ENCODE measurements at places on chromosomes 7 and 10.

DNA sequence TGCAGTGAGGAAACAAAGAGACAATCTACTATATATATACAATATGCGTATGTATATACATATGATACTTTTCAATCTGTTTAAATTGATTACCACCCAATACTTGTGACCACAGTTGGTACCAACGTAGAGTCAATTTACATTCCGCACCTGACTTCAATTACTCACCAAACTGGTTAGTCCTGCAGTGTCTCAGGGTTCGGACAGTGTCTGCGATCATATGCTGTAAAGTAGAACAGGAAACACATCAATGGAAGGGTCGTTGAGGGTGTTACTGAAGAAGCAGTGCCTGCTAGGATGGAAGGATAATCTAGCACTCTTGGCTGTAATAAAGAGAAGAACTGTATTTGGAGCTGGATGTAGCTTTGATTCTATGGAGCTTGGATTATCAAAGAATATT, 179.7 kb upstream of the CDCA7L start:
- H3K4me3 ChIP-seq: no peak overlapping the region
- no peaks in the 10 kb centered on the region for H3K27me3 ChIP-seq
- peaks cover 8% of the 10 kb centered on the region for H3K4me1 ChIP-seq
- DNase-seq: no peak
- H3K36me3 ChIP-seq: no peaks in the 10 kb centered on the region

DNA sequence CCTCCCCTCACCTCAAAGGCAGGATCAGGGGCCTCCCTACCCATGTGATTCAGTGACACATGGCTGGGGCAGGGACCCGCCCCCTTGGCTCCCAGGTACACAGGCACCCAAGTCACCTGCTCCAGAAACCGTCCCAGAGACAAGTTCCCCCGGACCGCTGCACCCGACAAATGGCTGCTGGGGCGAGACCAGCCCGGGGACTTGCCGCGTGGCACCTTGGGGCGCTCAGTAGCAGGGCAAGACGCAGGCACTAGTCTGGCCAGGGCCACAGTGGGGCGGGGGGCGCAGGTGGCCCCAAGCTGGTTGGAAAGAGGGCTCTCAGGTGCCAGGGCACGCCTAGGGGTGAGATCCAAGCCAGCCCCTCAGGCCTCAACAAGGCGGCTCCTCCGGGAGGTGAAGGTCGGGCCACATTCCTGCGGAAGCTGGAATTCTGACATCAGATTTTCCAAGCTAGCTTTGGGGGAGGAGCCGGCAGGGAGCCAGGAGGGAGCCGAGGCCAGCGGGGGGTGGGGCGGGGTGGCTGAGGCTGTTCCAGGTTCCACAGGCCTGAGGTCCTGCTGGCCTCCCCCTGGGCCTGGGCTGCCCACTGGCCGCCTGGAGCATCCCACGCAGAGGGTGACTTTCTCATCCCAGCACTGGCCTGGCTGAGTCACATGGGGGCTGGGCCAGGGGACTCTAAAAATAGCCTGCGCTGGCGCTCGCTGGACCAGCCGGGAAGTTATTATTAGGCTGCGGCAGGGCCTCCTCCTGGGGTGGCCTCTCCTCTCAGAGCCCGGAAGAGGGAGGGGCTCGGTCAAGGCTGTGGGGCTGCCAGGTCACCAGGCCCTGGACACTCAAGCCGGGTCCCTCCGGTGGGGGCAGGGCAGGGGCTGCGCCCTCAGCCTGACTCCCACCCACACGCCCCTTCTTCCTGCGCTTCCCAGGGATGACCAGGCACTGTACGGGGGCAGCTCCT, 20.5 kb upstream of the INPP5A start:
- no peaks in the 10 kb centered on the region for H3K27me3 ChIP-seq
- H3K27ac ChIP-seq: no peak overlapping the region
- H3K36me3 ChIP-seq: no peaks in the 10 kb centered on the region
- DNase-seq: no peak
- no peak overlapping the region for H3K4me3 ChIP-seq

GRCh38 chr7:114930107-114930661, 8.3 kb downstream of the MDFIC start:
- H3K27ac ChIP-seq: peak overlapping the region; percentile 59
- no peaks in the 10 kb centered on the region for H3K36me3 ChIP-seq
- H3K27me3 ChIP-seq: no peaks in the 10 kb centered on the region
- peak overlapping the region; percentile 32 for H3K4me3 ChIP-seq
- H3K4me1 ChIP-seq: peaks cover 95% of the 10 kb centered on the region
- DNase-seq: no peak

DNA sequence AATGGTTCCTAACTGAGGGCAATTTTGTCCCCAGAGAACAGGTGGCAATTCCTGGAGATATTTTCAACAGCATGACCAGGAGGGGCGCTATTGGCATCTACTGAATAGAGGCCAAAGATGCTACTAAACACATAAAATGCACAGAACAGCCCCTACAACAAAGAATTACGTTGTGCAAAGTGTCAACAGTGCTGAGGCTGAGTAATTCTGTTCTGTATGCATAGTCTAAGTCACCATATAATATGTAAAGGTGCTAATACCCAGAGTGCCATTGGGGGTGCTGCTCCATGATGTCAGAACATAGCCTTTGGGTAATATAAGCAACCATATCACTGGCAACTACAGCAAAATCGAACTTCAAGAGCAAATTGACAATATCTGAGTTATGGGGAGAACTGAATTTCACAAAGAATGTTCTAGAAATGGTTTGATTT, 213.3 kb upstream of the PHYHIPL start:
- DNase-seq: no peak
- H3K4me3 ChIP-seq: no peak overlapping the region
- H3K36me3 ChIP-seq: no peaks in the 10 kb centered on the region

DNA sequence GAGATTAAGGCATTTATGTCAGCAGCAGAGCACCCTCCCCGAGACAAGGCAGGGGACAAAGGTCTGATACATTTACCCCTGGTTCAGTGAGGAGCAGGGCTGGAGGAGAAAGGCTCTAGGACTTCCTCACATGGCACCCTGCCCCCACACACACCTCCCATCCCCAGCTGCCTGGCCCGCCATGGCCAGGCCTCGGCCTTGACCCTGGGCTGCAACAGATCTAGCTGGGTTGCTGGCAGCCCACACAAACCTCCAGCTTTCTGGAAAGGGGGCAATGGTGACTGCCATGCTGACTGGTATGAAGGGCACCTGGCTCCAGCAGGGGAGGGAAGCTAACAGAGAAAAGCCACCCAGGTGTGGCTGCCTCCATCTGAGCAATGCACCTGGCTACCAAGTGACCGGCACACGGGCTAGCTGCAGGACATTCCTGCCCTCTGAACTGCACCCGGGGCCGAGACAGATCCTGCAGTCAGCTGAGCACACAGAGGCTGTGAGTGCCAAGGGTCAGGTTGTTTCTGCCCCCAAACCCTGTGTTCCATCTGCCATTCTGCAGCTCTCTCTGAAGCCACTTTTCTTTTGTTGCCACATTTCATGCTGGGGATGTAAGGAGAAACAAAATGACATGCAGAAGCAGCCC, 85.8 kb upstream of the LRRC18 start:
- DNase-seq: no peak
- no peaks in the 10 kb centered on the region for H3K4me1 ChIP-seq
- no peaks in the 10 kb centered on the region for H3K27me3 ChIP-seq
- no peak overlapping the region for H3K4me3 ChIP-seq
- no peak overlapping the region for H3K27ac ChIP-seq

DNA sequence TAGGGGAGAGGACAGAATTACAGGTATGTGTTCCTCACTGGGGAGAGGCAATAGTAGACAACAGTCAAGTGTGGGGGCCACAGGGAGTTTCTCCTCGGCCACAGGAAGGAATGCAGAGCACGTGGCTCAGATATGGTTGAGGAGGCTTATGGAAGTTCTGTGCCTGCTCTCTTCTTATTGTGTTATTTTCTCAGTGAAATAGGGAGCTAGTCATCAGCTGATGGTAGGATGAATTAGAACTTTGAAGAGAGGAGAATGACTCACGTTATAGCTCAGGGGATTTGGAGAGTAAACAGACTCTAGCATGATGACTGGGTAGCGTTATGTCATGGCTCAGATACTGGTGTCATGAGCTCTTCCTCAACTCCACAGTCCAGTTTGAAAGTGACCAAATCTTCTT, 308.3 kb upstream of the IGFBP3 start:
- H3K4me3 ChIP-seq: no peak overlapping the region
- H3K27ac ChIP-seq: no peak overlapping the region
- H3K4me1 ChIP-seq: no peaks in the 10 kb centered on the region
- no peaks in the 10 kb centered on the region for H3K36me3 ChIP-seq
- DNase-seq: no peak
- H3K27me3 ChIP-seq: no peaks in the 10 kb centered on the region

DNA sequence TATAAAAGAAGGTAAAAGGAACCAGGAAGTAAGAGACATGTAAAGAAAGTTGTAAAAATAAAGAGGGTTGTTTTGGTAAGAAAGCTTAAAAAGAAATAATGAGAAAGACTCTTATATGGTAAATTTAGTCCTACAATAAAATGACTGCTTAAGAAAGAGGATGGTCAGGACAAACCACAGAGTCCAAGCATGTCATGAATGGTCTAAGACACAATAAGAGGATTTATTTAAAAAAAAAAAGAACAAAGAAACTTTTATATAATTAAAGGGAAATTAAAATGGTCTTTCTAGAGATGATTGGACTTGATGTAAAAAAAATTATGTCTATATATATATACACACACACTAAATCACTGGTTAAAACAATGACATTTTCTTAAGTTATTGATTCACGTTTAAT, 18.2 kb downstream of the ATAD1 start:
- H3K36me3 ChIP-seq: no peaks in the 10 kb centered on the region
- no peaks in the 10 kb centered on the region for H3K27me3 ChIP-seq
- no peak for DNase-seq
- no peak overlapping the region for H3K4me3 ChIP-seq

- H3K27me3 ChIP-seq: no peaks in the 10 kb centered on the region
- H3K27ac ChIP-seq: no peak overlapping the region
- H3K36me3 ChIP-seq: no peaks in the 10 kb centered on the region
Measured at GRCh38 chr10:126497672-126498071, 109.4 kb upstream of the ADAM12 start.

DNA sequence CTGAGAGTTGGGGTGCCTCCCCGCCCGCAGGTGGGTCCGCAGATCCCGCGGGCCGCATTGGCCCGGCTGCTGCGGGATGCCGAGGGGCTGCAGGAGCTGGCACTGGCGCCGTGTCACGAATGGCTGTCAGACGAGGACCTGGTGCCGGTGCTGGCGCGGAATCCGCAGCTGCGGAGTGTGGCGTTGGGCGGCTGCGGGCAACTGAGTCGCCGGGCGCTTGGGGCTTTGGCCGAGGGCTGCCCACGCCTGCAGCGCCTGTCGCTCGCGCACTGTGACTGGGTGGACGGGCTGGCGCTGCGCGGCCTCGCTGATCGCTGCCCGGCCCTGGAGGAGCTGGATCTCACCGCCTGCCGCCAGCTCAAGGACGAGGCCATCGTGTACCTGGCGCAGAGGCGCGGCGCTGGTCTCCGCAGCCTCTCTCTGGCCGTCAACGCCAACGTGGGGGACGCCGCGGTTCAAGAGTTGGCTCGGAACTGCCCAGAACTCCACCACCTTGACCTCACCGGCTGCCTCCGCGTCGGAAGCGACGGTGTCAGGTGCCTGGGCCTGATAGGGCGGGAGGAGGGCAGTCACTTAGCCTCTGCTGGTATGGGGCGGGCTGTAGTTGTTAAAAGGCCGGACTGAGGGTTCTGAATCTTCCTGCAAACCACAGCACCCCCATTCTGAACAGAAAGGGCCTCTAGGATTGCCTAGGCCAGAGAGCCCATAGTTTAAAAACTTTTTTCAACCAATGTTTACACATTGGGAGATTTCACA, 1.3 kb downstream of the FBXL15 start:
- H3K27me3 ChIP-seq: peaks cover 6% of the 10 kb centered on the region
- peak overlapping the region; percentile 61 for H3K4me3 ChIP-seq
- peaks cover 10% of the 10 kb centered on the region for H3K36me3 ChIP-seq
- peak; percentile 32 for DNase-seq
- H3K4me1 ChIP-seq: peaks cover 37% of the 10 kb centered on the region
- H3K27ac ChIP-seq: peak overlapping the region; percentile 64

- no peaks in the 10 kb centered on the region for H3K36me3 ChIP-seq
- H3K27ac ChIP-seq: no peak overlapping the region
- H3K27me3 ChIP-seq: no peaks in the 10 kb centered on the region
- DNase-seq: no peak
- no peaks in the 10 kb centered on the region for H3K4me1 ChIP-seq
Measured at GRCh38 chr7:6205971-6206660, 66.3 kb downstream of the CYTH3 start.

GRCh38 chr10:131781076-131781475, 119.7 kb upstream of the PPP2R2D start:
- H3K36me3 ChIP-seq: no peaks in the 10 kb centered on the region
- no peak overlapping the region for H3K27ac ChIP-seq
- no peaks in the 10 kb centered on the region for H3K4me1 ChIP-seq
- no peaks in the 10 kb centered on the region for H3K27me3 ChIP-seq
- DNase-seq: no peak
- no peak overlapping the region for H3K4me3 ChIP-seq

GRCh38 chr10:78139341-78139740, 105.7 kb downstream of the RPS24 start:
- no peaks in the 10 kb centered on the region for H3K36me3 ChIP-seq
- H3K27ac ChIP-seq: no peak overlapping the region
- H3K4me1 ChIP-seq: no peaks in the 10 kb centered on the region
- no peak for DNase-seq

- H3K4me3 ChIP-seq: no peak overlapping the region
- H3K27ac ChIP-seq: no peak overlapping the region
- DNase-seq: no peak
- H3K36me3 ChIP-seq: no peaks in the 10 kb centered on the region
Measured at GRCh38 chr7:28163949-28164348, 16.6 kb downstream of the JAZF1 start.

DNA sequence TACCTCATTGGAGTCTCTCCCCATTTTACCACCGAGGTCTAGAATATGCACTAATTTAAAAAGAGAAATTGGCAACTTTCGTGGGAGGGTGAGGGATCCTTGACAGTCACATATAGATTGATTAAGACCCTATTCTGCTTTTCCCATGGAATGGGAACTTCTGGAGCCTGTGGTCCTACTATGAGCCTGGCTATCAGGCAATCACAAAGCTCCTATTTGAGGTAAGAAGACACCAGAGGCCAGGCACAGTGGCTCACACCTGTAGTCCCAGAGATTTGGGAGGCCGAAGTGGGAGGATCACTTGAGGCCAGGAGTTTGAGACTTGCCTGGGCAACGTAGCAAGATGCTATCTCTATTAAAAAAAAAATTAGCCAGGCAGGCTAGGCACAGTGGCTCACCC, 104.7 kb upstream of the CCNY start:
- H3K27ac ChIP-seq: no peak overlapping the region
- no peaks in the 10 kb centered on the region for H3K4me1 ChIP-seq
- DNase-seq: no peak
- H3K27me3 ChIP-seq: no peaks in the 10 kb centered on the region

GRCh38 chr7:102874166-102874829, 38.5 kb upstream of the LRRC17 start:
- no peaks in the 10 kb centered on the region for H3K4me1 ChIP-seq
- no peak overlapping the region for H3K4me3 ChIP-seq
- no peak overlapping the region for H3K27ac ChIP-seq

GRCh38 chr10:6014241-6014761, 37.0 kb upstream of the IL15RA start:
- H3K4me3 ChIP-seq: no peak overlapping the region
- no peaks in the 10 kb centered on the region for H3K27me3 ChIP-seq
- DNase-seq: peak; percentile 81
- H3K4me1 ChIP-seq: peaks cover 23% of the 10 kb centered on the region
- H3K36me3 ChIP-seq: peaks cover 5% of the 10 kb centered on the region
- H3K27ac ChIP-seq: peak overlapping the region; percentile 70

- H3K27me3 ChIP-seq: peaks cover 4% of the 10 kb centered on the region
- H3K4me1 ChIP-seq: no peaks in the 10 kb centered on the region
- no peak overlapping the region for H3K27ac ChIP-seq
- no peaks in the 10 kb centered on the region for H3K36me3 ChIP-seq
- no peak for DNase-seq
Measured at GRCh38 chr10:125967533-125967932, 71.2 kb downstream of the FANK1 start.
